Pancreas (tissue), 10 donors: ENCODE measurements at places on chromosomes 7 and 10.

DNA sequence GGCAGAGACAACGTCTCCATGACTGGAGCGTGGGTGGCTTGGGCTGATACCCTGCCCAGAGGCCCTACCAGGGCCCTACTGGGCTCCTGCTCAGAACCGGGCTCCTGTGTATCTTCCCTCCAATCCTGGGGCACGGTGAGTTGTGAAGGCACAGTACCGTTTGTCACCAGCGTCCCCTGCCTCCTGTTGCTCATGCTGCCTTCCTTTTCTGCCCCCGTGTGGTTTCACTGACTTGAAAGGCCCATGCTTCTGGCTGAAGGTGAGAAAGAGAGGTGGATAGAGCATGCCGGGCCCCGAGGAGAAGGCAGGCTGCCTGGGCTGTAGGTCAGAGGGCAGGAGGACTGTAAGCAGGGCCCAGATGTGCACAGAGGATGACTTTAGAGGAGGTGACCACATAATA, 9.1 kb upstream of the DMBT1 start:
- DNase-seq: no peak

DNA sequence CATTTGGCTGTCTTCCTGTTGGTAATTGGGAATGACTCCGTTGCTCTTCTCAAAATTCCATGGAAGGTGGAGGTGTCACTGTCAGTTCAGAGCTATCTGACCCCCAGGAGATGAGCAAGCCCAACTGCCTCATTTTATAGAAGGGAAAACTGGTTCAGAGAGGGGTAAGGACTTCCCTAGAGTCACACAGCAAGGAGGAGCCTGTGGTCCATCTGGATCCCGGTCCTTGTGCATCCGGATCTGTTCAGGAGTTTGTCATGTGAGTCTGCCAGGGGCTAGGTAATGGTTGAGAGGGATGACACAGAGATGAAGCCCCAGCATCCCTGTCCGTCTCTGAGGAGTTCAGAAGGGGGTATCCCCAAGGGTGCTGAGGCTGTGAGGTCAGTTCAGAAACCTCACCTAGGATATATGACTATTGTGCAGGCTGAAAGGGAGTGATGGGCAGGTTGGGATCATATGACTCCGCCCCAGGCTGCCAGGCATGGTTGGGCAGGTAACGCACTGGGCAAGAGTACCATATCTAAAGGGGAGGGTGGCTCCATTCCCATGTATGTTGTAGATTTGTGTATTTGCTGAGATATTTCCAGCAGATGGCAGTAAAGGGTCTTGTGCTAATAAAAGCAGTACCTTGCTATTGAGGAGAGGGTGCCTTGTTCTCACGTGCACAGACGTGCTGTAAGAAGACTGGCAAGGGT, 16.0 kb upstream of the SLC29A3 start:
- no peak for DNase-seq

GRCh38 chr7:80634505-80634904, 3.9 kb upstream of the CD36 start:
- DNase-seq: no peak

GRCh38 chr7:155533120-155533826, 13.1 kb downstream of the CNPY1 start:
- no peak for DNase-seq
